ENCODE measurements at places on chromosomes 1 and 21.

GRCh38 chr1:200323856-200324400 lies 85.9 kb downstream of the ZNF281 start:
- DNase-seq, result no peak

DNA sequence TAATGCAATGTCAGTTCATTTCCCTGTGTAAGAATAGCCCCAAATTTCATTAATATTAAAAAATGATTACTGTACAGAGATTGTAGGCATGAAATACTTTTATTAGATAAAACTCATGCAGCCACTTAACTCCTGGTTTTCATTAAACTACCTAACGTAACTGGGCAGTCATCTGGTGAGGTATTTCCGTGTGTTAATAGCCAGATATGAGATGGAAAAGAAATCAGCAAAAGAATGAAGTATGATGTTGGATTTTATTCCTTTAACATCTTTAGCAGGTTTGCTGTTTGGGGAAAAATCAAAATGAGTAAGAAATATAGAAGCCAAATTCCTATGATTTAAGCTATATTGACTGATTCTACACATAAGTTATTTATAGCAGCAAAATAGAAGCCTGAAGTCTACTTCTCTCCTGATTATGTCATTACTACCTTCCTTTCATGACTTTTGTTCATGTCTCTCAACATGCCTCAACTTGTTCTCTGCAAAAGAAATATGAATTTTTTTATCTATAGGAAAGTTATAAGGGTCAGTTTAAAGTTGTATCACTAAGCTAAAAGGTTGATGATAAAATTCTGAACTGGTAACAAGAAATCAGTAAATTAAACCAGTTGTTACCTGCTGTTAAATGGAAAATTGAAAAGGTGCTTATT lies 42.6 kb downstream of the CCDC18 start:
- DNase-seq, result no peak

DNA sequence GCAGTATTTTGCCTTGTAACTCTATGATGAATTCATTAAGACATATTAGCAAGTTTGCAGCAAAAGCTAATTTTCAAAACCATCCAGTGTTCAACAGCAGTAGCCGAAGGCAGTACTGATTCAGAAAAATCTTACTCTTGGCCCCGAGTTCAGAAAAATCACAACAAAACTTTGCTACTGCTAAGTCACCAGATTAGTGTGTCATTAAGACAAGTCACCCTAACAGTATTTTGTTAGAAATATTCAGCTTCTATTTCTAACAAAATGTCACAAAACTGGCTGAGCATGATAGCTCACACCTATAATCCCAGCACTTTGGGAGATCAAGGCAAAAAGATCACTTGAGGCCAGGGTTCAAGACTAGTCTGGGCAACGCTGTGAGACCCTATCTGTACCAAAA lies 8.2 kb downstream of the GTF2B start:
- DNase-seq, result no peak

DNA sequence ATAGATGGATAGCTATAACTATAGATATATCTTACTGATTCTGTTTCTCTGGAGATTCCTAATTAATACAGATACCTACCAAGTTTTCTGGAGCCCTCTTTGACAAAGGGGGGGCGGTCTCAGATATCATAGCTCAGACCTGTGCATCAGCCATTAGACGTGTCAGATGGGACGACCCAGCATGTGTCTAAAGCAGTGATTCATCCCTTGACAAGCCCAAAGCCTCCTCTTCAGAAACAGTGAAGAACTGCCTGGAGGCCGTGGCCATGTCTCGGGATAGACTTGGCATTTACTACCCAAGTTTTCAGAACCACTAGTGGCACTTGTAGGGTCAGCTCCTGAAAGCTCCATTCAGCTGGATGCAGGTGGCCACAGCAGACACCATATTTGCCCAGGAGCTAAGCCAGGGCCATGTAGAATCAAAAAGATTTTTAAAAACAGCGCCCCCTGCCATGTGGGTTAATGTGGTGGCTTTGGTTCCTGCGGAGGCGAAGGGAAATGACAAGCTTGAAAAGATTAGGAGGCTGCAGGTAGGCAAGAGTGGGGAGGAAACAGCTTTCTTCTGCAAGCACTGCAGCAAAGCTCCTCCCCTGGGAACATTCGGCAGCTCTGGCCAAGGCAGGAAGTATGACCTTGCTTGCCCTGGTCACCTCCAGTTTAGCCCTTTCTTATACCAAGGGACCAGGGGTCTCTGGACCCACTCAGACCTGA lies 82.2 kb downstream of the FBXO2 start:
- peak; percentile 23 for DNase-seq

DNA sequence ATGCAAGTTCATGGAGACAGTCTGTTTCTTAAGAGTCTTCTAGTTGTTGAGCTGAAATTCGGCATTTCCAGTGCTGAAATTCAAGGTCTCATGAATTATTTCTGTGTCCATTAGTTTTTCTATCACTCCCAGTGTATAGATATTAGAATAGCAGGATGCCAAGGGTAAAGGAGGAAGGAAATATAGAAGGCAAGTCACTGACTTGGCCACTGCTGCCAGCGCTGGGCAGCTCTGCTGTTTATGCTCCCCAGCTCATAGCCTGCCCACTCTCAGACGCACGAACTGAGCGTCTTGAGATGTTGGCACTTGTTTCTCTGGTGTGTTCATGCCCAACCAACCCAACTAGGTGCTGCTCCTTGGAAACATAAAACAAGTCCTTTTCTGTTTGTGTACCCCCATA lies 110.1 kb downstream of the SLC45A1 start:
- DNase-seq, result peak; percentile 67

DNA sequence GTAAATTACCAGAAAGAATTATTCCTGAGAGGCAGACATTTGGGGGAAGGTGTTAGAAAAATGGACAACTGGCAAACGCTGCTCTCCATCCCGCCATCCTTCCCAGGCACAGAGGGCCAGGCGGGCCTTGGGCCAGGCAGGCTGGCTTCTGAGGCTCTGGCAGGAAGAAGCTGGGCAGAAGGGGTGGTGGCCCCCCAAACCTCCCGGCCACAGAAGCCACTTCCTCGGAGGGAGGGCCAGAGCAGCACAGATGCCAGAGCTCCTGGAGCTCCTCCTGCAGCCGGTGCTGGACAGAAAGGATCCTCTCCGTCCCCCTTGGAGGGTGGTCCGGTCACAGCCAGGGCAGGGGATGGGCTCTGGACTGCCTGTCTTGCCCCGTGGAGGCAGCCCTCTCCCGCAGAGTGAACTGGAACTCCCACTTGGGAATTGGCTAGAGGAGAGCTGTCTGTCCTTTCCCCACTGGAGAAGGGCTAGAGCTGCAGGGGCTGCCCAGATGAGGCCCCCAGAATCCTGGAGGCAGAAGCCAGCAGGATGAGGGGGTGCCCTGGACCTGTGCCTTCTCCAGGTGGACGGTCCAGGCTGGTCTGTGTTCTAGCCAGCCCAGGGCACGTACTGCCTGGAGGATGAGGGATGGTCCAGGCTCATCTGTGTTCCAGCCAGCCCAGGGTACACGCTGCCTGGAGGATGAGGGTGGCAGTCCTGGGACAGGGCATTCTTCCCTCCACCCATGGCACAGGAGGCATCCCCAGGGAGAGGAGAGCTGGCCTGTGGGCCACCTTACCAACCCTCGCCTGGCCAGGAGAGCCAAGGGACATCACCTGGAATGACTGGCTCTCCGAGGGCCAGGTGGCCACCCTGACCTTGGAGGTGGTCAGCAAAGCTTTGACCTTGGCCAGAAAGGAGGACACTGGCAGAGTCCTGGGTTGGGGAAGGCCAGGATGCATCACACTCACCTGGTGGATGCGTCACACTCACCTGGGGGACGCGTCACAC lies 47.4 kb upstream of the ACTRT2 start:
- no peak for DNase-seq

DNA sequence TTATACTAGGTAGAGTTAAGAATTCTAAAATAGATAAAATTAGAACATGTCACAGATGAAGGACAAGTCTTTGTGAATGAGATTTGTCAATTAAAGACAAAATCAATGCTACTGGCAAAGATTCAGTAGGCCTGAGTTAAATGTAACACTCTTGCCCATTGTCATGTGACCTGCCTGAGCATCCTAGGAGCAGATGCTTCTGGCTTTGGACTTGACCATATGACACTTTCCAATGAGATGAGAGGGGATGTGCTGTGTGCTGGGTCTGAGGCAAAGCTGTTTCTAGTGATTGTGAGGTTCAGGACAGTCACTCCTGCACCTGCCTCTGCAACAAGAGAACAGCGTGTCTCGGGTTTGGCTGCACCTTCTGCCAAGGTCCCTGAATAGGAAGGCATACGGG lies 144.9 kb downstream of the HIVEP3 start:
- no peak for DNase-seq

DNA sequence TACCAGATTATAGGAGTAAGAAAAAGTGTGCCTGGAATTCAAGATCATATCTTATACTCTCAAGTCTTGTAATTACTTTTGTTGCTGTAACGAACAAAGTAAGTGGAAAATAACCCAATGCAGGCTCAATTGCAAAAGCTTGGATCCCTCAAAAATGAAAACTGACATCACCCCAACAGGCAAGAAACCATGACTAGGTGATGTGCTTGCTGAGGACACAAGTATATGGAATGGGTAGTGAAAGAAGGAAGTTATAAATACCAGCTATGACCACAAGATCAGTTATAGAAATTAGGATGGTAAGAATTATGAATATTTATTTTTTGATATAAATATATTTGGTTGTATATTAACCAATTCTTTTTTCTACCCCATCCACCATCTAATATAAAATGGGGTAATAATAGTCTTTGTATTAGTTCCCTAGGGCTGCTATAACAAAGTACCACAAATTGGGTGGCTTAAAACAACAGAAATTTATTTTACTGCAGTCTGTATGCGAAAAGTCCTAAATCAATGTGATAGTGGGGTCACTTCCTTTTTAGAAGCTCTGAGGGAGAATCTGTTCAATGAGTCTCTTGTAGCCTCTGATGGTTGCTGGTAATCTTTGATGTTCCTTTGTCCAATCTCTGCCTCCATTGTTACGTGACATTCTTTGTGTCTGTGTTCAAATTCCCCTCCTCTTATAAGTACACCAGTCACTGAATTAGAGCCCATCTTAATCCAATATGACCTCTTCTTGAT lies 45.0 kb downstream of the DUSP10 start:
- DNase-seq, result peak; percentile 41

DNA sequence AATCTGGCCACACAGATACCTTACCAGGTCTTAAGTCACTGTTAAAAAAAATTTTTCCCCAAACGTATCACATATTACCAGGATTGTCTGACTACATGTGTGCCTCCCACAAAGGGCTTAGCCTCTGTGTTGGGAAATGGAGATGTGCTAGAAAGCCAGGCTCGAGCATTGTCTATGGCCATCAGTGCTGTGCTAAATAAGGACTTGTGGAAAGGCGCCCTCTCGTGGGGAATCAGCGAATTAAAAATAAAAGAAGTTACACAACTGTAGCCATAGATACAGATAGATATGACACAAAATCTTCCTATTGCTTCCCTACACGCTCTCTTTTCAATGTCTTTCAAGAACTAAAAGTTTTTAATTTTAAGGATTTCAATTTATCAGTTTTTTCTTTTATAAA lies 47.5 kb upstream of the CRNN start:
- DNase-seq, result peak; percentile 80

DNA sequence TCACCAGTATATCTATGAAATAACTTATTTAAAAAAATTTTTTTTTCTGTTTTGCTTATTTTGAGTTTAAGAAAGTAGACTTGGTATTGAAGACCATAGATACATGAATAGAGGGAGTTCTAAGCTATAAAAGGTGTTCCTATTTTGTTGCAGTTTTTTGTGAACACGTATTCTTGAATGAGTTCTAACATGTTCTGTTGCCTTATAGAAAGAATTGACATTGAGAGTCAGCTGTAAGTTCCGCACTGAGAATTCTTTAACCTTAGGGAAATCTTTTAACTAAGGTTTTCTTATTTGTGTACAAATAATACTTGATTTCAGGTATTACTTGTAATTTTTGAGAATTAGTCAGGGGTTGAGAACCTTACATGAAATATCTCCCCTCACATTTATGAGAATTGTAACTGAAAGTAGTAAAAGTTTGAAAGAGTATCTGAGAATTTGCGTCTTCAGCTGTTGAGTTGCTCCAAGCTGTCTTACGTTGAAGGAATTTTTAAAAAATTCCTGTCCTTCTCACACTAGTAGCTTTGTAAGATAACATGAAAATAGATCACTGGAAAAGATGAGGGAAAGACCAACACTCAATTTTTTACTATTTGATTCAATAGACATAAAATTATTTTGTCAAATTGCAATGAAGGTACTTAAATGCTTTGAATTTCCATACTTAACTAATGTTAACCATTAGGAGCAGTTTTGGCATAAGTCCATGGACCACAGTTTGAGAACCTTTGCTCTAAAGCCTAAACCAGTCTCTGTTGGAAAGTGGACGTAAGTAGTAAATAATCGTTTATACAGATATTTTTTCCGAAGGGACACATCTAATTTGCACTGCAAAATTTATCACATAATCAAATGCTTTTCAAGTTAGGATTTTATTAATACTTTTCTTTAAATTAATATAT lies 3.8 kb downstream of the DR1 start:
- DNase-seq, result no peak

GRCh38 chr1:94067196-94067595 lies 53.8 kb downstream of the ABCA4 start:
- DNase-seq, result no peak

GRCh38 chr1:201631037-201631436 lies 92.1 kb downstream of the NAV1 start:
- no peak for DNase-seq

DNA sequence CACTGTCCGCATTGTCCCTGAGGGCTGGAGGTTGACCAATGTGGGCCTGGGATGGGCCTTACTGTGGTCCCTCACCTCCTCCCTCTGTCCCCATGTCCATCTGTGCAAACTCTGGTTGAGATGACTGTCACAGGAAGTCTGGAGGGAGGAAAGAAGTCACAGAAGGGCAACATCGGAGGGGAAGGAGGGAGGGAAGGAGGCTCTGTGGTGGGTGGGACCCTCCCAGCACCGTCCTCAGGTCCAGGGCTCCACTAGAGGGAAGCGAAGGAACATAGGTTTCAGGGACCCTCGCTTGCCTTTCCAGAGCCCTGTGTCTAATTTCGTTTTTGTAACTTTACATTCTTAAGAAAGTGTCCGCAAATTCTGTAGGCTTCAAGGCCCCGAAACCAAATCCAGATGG lies 111.3 kb upstream of the SLC44A3 start:
- no peak for DNase-seq

- peak; percentile 93 for DNase-seq
Measured at GRCh38 chr1:159924025-159924790, 1.1 kb downstream of the TAGLN2 start.

- no peak for DNase-seq
Measured at GRCh38 chr1:2856066-2856390, 54.5 kb upstream of the TTC34 start.

- DNase-seq, result no peak
Measured at GRCh38 chr1:244841273-244841927, 5.9 kb downstream of the COX20 start.

DNA sequence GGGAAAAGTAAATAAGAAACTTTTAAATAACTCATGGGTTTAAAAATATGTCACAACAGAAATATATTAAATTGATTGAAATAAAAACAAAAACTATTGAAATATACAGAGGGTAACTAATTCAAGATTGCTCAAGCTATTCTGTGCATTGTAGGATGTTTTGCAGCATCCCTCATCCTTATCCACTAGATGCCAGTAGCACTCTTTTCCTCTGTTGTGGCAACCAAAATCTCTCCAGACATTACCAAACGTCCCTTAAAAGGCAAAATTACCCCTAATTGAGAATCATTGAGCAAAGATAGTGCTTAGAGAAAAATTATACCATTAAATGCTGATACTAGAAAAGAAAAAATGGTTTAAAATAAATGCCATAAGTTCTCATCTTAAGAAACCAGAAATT lies 682.6 kb downstream of the RWDD3 start:
- DNase-seq, result no peak
